Stimulated activated CD8-positive, alpha-beta memory T cell treated with anti-CD3 and anti-CD28 coated beads, Interleukin-4, amount 100 ng/mL, for 4 hours (primary cell): ENCODE measurements at places on chromosomes 13 and 19.
A peak's percentile ranks its signal among the peaks of the same experiment; 100 is the strongest.

DNA sequence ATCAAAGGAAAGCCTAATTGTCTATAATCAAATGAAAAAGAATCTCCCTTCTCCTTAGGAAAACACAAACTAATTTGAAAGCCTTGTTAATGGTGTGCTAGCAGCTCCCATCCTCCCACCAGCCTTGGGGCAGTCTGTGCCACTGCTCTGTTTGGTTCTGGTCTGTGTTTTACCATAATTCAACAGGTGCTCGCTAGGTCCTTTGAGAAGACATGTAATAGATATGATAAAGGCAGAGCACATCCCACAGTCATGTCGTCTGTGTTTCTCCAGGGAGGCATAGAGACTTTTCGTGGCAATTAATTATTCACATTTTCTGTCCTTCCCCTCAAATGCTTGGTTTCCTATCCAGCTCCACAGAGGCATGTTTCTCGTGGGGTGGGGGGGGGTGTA, 23.8 kb downstream of the FAM124A start:
- DNase-seq: no peak

DNA sequence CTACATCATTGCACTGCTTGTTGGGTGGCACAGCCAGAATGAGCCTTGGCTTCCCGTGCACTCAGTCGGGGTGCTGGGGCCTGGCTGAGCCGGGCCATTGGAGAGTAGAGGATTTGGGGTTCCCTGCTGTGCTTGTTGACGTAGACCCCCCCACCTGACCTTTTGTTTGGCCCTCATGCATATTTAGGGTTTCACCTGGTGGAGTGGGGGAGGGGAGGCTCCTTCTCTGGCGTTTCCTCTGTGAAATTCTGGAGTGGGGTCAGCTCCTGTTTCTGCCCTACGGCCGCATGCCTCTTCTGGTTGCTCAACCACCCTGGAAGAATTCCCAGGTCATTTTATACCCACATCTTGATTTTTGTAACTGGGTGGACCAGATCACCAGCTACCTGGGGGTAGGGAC, 82.8 kb downstream of the SIPA1L3 start:
- DNase-seq: no peak

GRCh38 chr19:16041299-16041990, 34.9 kb upstream of the TPM4 start:
- DNase-seq: peak; percentile 42

DNA sequence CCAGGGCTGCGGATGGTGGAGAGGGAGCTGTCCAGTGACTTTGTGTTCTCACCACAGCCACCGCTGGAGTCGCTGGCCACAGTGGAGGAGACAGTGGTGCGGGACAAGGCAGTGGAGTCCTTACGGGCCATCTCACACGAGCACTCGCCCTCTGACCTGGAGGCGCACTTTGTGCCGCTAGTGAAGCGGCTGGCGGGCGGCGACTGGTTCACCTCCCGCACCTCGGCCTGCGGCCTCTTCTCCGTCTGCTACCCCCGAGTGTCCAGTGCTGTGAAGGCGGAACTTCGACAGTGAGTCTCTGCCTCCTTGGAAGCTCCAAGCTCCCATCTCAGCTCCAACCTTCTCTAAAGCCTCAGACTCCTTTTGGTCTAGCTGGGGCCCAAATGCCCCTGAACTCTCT, 21.4 kb downstream of the PPP2R1A start:
- no peak for DNase-seq

DNA sequence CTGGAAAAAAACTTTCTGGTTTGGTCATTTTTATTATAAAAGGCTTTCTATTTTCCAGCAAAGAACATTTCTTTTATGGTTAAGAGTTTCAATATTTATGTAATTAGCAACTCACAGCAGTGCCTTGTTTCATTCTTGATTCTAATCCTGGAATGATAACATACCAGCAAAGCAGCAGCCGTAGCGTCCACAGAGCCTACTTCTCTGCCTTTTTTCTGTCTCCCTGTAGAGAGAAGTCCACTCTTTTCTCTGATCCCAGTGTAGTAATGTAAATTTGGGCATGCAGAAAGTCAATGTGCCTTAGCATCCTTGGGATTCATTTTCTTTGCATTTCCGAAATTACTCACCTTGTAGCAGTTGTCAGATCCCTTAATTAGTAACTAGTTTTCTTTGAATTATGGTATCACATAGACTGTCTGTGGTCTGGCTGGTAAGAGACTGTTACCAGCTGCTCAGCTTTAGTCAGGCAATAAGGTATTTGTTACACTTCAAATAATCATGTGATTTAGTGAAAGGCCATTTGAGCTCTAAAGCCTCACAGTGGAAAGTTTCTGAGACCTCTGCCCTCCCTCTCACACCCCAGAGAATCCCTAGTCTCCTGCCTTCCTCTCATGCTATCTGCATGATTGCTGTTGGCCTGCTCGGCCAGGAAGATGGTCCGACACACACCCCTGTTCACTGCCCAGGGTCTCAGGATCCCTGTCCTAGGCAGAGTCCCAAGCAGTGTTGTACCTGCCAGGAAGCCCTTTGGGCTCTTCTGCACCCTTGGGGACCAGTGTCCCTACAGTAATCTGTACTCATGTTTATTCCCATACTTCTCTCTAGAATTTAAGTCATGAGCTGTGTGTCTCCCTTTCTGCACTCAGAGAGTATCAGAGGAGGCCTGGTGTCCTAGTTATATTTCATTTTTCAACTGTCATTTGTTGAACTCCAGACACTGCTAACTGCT, 86.3 kb downstream of the LRCH1 start:
- DNase-seq: no peak

GRCh38 chr19:3608750-3609322, 2.2 kb upstream of the TBXA2R start:
- DNase-seq: no peak

- DNase-seq: no peak
Measured at GRCh38 chr13:27022571-27023311, 148.9 kb downstream of the USP12 start.
